Stimulated activated CD4-positive, alpha-beta T cell treated with anti-CD3 and anti-CD28 coated beads, Interleukin-15, amount 100 ng/mL, for 48 hours (primary cell): ENCODE measurements at places on chromosomes 1 and 21.

DNA sequence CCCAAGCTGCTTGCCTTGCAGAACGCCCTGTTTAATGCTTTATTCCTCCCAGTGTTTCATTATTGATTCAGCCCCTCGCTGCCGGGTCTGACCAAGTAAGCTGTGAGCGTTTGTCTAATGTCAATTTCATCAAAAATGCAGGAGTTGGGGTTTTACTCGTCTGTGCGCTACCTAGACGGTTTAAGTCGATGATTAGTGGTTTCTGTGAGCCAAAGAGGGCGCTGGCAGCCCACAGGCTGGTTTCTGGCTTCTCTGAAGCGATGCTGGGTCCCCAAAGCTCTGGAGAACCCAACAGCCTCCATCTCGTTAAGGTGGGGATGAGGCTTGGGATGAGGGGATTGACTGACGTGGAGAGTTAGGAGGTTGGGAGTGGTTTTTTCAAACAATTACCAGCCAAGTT is 102.9 kb downstream of the SYF2 start:
- no peak for DNase-seq

DNA sequence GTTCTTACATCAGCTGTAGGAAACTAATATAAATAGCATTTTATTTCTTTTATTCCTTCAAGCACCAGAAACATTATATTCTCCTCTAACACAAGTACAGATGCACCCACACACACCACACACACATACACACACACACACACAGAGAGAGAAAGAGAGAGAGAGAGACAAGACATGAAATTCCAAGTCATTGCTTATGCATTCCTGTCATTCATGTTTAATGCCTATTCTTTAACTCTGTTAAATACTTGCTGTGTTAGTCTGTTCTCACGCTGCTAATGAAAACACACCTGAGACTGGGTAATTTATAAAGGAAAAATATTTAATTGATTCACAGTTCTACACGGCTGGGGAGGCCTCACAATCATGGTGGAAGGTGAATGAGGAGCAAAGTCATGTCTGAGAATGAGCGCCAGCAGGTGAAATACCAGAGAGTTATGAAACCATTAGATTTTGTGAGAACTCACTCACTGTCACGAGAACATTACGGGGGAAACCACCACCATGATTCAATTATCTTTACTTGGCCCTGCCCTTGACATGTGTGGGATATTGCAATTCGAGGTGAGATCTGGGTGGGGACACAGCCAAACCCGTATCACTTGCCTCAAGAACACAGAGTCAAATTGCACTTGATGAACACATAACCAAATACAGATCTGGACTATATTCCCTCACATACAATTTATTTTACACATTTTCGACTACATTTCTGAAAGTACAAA is 1058.1 kb upstream of the TMPRSS15 start:
- DNase-seq: no peak

- no peak for DNase-seq
These were observed 124.8 kb upstream of the LMO4 start for GRCh38 chr1:87203904-87204303.

DNA sequence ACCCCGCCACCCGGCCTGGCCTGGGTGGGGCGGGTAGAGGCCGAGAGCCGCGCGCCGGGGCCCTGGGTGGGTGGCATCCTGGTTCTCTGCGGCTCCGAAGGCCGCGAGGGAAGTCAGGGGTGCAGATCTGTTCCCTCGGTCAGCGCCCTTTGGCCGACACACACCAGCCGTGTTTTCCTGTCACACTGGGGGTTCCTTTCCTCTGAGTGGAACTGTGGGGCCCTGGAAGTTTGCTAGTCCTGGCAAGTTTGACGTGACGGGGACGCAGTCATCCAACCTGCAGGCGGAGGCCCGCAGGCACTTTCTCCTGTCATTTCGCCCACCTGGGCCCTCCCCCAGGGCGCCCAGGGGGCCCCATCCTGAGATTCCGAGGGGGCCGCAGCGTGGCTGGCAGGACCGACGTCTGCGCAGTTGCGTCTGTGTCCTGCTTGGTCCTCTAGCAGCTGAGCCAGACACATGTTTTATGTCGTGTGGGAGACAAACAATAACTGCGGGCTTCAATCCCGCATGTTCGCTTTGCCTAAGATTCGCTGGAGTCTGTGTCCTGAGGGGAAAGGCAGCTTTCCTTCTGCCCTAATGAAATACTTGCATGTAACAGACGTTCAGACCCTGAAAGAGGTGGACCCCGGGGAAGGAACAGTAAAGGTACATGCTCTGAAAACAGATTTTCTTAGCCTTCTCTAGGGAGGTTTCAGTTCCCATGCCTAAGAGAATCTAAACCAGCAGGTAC is 1.5 kb downstream of the FAM163A start:
- no peak for DNase-seq

DNA sequence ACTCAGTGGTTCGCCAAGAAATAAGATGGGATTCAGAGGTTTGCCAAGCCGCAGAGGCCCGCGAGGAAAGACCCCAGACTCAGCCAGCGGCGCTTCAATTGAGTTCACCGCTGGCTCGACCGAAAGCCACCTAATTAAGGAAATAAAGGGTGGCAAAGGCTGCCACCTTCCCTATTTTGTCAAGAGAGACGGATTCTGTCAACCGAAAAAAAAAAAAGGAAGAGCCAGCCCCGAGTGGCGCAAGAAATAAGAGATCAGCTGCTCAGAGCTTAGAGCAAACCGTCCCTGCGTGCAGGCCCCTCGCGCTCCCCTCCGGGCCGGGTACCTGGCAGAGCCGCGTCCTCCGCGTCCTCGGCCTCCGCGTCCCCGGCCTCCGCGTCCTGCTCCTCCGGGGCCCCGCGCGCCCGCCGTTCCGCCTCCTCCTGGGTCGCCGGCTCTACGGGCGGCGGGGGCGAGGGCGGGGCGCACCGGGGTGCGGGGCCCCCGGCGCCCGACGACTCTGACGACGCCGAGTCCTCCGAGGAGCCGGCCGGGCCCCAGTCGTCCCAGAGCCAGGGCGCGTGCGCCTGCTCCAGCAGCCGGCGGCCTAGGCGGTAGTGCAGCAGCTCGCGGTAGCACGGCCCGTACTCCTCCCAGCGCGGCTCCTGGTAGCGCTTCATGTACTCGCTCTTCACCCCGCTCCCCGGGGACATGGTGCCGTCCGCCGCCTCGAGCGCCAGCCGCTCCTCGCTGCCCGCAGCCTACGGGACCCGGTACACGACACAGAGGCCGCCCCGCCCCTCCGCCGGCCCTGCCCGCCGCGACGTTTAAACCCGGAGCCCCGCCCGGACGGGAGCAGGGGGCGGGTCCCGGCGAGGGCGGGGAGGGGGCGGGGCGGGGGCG is 832 bp downstream of the CCSAP start:
- DNase-seq: peak; percentile 63

DNA sequence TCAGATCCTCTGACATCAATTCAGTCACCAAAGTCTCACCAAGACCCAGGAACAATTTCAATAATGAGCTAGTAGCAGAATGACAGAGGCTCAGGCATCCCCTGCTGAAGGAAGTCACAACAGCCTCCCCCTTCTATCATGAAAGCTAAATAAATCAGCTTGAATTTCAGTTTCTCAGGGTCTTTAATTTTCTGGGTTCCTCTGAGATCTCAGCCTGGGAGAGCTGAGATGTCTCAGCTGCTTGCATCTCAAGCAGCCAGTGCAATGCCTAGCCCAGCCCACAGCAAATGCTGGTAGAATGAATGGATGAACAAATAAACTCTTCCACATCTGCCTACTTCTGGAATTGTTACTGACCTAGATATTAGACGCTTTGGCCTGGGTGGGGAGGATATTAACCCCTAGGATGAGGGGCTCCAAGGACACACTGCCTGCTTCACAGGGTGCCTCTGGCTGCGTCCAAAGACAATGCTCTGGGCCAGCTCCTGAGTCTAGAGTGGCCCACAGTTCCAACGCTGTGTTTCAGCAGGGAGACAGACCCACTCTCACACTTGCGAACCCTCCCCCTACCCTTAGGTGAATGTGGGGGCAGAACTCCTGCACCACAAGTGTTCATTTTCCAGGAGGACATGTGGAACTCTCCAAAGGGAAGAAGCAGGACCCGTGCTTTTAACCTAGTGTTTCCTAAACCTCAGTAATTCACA is 11.2 kb upstream of the LORICRIN start:
- no peak for DNase-seq

DNA sequence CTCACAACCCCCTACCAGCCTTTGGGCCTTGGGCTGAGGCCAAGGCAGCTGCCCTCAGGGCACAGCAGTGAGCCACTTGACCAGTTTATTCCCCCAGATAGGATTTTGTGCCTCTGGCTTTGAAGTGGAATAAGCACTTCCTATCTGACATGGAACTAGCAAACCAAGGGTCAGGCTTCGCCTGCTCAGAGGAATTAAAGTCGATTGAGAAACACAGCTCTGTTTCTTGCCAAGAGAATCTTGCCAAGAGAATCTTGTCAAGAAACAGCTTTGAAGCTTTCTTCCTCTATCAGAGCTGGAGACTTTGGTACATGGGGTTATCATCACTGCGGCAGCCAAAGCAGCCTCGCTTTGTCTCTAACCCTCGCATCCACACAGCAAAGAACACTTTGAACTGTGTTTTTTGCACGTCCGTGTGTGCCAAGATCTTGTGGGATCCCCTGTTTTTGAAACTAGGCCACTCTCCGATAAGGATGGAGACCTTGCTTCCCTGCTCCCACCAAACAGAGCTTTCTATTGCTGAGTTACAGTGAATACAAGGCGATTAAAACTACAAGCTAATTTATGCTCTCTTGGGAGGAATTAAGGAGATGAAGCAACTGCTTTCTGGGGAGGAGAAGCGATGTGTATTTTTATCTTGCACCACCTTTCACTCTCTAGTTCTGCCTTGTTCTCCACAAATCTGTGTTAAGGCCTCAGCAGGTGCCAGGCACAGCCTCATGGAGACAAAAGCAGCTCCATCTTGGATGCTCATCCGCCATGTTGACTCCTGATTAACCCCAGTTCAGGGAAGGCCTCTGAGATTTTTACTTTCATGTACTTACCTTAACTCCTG is 67.3 kb downstream of the RHOU start:
- DNase-seq: no peak

DNA sequence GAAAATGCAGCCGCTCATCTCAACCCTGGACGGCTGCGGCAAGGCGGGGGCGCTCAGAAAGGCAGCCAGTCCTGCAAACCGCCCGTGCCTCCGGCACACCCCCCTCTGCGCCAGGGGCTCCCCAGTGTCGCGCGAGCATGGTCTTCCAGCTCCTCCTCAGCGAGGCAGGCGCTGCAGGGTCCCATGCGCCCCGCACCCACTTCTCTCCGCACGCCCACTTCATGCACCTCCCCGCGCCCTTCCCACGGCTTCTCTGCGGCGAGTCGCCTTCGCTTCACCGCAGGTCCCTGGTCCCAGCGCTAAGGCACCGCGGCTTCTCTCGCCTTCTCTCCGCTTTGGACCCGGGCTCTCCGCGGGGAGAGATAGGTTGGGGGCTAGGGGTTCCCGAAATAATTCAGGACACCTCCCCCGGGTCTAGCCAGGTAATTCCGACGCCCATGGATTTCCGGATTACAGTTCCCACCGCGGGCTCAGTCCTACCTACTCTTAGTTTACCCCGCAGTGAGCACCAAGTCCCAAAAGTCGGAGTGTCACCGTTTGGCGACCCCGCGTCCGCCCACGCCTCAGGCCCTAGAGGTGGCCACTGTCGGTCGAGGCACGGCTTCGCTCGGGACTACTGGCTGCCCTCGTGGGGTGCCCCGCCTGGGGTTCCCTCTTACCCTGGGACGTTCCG is 67.5 kb downstream of the SYT2 start:
- no peak for DNase-seq

GRCh38 chr21:45507523-45507875 is 34.7 kb downstream of the SLC19A1 start:
- DNase-seq: no peak

GRCh38 chr1:50566405-50566804 is 143.2 kb upstream of the DMRTA2 start:
- no peak for DNase-seq

DNA sequence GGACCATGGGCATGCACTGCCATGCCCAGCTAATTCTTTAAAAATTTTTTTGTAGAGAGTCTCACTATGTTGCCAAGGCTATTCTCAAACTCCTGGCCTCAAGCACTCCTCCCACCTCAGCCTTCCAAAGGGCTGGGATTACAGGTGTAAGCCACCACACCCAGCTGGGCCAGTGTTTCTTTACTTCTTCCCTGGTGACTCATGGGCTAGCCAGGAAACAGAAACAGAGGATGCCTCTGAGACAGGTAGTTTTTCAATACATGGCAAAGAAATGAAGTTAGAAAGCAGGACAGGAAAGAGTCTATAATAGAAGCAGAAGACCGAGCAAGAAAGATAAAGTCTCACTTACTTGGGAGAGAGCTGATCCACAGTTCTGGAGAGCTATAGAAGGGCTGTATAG is 7.6 kb upstream of the C1orf74 start:
- no peak for DNase-seq

GRCh38 chr21:34289856-34290255 is 74.0 kb upstream of the KCNE2 start:
- DNase-seq: no peak

GRCh38 chr1:63173161-63173560 is 149.2 kb upstream of the FOXD3 start:
- no peak for DNase-seq
